Sigmoid colon (tissue), 7 donors: ENCODE measurements at places on chromosomes 6 and 20. TPM values are rescaled to one million over a fixed set of nuclear protein-coding genes. Genes with fewer than 3 reads are reported as not detected.

DNA sequence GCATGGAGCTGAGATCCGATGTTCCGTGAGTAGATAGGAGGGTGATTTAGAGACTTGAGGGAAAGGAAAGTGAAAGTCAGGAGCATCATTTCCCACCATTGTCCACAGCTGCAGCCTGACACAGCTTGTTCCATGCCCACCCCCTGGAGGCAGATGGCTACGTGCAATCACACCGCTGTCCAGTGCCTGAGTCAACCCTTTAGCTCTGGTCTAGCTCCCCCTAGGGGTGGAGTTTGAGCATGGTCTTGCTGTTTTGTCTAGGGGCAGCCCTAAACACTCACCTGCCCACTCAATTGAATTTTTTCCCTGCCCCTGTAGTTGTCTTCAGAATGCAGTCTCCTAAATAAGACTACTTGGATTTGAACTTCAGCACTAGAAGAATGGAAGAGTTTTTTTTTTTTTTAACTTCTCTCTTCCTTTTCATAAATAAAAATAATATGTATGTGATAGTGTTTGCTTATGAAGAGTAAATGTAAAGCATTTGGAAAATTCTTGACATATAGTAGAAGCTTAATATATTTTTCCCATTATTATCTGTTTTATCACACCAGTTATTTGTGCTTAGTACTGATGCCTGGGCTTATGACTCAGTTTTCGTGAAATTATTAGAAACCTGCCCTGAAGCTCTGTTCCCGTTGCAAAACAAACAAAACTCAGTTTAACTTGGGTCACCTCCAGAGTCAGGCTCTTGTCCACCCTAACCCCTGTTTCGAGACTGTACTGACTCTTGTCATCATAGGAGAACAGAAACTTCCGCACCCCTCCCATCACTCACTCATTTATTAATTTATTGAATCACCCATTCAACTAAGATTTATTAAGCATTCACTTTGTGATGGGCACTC, 814.8 kb downstream of the MAFB start:
- peak; percentile 82 for DNase-seq

DNA sequence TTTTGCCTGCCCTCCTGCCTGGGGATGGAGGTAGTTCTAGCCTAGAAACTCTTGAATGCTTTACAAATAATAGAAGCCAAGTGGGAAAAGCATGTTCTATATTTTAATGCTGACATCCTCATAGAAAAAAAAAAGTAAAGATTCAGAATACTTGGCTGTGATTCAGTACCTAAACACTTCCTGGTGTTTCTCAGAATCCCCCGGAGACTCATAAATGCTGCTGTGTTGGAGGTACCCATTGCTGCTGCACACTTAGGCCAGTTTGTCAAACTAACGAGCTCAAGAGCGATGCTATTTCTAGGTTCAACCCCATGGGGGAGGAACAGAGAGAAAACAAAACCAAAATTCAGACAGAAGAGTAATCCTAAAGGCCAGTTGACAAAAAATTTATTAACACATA, 38.8 kb upstream of the ZFP64 start:
- no peak for DNase-seq

GRCh38 chr6:66605011-66605410, 898.0 kb upstream of the EYS start:
- no peak for DNase-seq

- peak; percentile 40 for DNase-seq
Measured at GRCh38 chr6:168120390-168121302, 41.6 kb upstream of the FRMD1 start.

- no peak for DNase-seq
Measured at GRCh38 chr6:113842165-113842564, 15.0 kb upstream of the MARCKS start.

- DNase-seq: no peak
Measured at GRCh38 chr6:29147074-29147473, 23.6 kb upstream of the OR2J2 start.

DNA sequence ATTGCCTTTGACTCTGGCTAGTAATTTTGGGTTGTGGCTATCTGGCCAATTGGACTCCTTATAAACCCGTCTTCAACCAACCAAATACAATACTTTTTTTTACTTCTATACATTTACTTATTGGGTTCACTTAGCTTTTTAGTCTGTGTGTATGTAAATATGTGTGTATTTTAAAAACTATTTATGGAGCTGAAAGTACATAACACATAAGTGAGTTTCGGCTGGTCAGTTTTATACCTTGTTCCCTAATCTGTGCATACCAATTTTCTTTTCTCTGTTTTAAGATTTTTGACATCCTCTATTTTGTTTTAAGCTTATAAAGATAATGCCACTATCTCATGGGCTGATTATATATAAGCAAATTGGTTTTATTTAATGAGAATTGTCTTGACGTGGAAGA, 129.5 kb downstream of the LRRC1 start:
- DNase-seq: no peak

GRCh38 chr20:50464026-50464724, 46.0 kb upstream of the PTPN1 start:
- peak; percentile 88 for DNase-seq

ZBTB46 gene
- 3.6 TPM for total RNA-seq

RFX6 gene
- not detected for total RNA-seq

BPIFB4 gene
- not detected for total RNA-seq
